ENCODE measurements at places on chromosomes 1 and 21. TPM values are rescaled to one million over a fixed set of nuclear protein-coding genes. Genes with fewer than 3 reads are reported as not detected.

DNA sequence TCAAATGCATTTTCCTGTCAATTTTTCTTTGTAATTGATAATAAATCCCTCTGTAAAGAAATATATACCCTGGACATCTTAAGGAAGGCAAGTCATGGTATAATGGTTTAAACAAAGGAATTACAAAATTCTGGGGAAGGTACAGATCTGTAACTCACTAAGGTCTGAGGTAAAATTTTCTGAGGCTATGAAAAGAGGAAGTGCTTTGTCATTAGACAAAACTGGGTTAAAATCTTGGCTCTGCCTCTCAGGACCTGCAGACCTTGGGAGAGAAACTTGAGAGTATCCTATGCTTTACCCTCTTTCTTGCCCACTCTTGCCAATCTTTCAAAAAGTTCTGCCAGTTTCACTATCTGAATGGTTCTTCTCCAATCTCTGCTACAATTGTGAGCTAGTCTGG, 26.8 kb upstream of the BEND5 start:
- DNase-seq, result no peak

DNA sequence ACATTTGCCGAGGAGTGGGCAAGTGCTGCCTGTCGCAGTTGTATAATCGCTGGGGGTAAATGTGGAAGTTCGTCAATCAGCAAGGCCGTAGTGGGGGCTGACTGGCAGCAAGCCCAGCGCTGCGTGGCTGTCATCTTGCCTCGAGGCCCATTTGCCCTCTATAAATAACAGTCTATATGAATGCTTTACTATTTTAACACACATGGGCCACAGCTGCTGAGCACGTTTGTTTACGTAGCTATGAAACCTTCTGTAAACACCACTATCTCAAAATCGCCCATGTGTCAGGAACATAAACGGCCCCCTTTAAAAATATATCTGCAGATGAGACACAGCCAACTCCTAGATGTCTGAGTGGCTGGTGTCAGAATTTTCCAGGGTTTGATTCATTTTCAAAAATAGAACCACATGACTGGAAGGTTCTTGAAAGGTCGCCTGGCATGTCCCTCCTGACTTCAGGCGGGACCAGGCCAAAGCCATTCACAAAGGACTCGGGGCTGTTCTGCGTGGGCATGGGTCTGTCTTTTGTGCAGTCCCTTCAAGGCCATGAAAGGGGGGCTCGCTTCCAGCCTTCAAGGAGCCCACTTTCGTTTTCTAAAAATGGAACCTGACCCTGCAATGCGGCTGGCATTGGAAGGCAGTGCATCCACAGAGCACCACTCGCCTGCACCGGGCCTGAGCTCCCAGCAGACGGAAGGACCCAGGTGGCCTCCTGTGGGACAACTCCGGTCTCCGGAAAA, 205.5 kb downstream of the KCNJ6 start:
- no peak for DNase-seq

The PRDM16 gene
- polyA plus RNA-seq, result 0.25 TPM

DNA sequence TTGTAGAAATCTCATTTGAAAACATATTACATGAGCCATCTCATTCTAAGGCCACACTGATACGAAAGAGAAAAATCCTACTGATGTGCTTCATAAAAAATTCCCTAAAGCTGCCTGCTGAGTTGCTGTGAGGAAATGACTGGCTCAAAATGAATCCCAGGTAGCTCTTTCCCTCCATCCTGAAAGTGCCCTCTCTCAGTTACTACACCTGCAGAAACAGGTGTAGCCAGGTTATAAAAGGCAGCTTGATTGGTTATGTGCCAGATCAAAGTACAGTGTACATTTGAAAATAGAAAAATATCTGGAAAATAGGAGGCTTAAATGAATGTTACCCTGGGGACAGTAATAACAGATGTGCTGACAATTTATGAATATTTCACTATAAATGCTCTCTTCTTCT, 833.4 kb upstream of the ADGRL4 start:
- DNase-seq, result no peak

DNA sequence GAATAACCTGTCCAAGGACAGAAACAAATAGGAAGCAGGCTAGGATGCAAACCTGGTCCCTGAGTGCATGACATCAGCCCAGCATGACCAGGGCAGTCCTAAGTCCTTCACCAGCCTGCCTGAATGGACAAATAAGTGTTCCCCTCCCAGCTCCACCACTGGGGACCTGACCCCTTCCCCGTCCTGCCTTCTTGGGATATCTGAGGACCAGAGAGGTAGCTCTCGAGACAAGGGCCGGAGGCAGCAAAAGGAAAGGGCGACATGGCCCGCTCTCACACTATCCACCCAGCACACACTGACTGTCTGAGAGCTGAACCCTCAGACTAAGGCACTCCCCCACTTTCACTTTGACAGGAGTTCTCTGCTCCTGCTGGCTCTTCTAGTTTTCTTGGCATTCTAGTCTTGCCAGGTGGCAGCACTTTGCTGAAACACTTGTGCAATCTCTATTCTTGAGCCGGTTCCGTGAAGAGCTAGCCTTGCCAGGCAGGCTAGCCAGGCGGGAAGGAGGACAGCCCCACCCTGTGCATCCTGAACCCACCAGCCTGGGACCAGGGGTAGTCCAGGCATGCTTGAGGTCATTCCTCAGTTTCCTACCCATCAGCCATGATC, 251.1 kb upstream of the RAB4A start:
- DNase-seq, result peak; percentile 32

- DNase-seq, result no peak
Observed at GRCh38 chr1:44262414-44262813, 49.1 kb downstream of the DMAP1 start.

The SYPL2 gene
- 3.0 TPM for polyA plus RNA-seq

DNA sequence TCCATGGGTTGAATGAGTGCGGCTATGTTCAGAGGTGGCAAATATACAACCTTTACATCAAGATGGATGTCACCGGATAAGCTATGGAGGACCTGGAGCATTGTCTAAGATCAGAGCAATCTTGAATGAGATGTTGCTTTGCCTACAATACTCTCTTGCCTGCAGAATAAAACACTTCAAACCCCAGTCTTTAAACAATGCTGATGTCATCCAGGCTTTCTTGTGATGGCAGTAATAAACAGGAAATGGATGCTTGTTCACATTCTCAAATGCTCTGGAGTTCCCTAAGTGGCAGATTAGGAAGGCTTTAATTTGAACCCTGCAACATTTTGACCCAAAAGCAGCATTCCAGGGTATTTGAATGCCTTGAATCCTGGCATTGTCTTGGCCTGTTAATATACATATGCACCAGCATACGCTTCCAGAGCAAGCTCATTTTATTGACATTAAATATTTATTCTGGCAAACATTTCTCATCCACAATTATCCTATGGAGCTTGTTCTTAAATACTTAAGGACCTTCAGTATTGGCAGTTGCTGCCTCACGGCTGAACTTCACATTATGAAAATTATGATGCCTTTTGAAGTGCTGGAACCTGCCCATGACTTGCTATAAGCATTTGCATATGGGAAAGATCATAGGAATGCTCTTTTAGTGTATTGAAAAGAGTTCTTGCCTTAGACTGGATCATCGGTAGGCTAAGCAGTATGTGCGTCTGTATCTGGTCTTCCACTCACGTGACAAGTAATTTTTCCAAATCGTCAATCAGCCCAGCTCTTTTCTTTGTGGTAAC, 422.7 kb downstream of the SIPA1L2 start:
- no peak for DNase-seq

DNA sequence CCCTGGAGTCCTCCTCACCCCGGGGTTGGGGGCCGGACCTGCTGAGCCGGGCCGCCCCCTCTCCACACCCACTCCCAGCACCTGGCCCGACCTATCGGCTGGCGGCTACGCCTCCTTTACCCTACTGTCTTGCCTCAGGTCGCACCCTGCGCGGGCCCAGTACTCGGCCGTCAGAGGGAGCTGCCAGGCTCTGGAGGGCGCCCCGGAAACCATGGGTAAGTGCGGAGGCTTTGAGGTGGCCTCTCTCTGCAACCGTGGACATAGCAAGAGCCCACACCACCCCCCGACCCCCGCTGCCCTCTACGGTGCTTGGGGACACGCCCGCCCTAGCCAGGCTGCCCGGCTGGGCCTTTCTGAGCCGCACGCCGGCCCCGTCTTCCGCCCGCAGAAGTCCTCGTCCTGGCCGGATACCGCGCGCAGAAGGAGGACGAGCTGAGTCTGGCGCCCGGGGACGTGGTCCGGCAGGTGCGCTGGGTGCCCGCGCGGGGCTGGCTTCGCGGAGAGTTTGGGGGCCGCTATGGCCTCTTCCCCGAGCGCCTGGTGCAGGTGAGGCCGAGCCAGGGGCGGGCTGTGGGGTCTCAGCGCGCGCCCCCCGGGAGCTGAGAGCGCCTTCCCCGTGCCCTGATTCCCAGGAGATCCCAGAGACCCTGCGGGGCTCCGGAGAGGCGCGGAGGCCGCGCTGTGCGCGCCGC, at the start of gene SH3D21:
Gene SH3D21 (plus strand): TSS at position 159 of the 692 bp plus-strand sequence. CDS start 53 bp downstream, at position 212.
- DNase-seq, result peak; percentile 56

Measured in liver (tissue), 10 donors.